ENCODE measurements at places on chromosomes 6 and 20.

GRCh38 chr6:17724341-17724740 lies 17.6 kb upstream of the NUP153 start:
- no peak for DNase-seq

- no peak for DNase-seq
These were observed 7.4 kb downstream of the LY86 start for GRCh38 chr6:6595952-6596351.

GRCh38 chr6:121430514-121431460 lies 4.7 kb upstream of the GJA1 start:
- DNase-seq, result no peak

GRCh38 chr6:129309154-129309553 lies 400.8 kb downstream of the ARHGAP18 start:
- DNase-seq, result no peak

DNA sequence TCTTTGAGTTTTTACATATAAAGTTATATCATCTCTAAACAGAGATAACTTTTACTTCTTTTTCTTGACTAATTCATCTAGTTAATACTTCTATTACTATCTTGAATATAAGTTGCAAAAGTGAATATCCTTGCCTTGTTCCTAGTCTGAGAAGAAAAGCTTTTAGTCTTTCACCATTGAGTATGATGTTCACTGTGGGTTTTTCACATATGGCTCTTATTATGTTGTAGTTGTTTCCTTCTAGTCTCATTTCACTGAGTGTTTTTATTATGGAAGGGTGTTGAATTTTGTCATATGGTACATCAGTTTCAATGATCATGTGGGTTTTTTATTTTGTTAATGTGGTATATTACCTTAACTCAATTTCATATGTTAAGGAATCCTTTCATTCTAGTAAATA lies 488.3 kb downstream of the COL12A1 start:
- DNase-seq, result no peak

DNA sequence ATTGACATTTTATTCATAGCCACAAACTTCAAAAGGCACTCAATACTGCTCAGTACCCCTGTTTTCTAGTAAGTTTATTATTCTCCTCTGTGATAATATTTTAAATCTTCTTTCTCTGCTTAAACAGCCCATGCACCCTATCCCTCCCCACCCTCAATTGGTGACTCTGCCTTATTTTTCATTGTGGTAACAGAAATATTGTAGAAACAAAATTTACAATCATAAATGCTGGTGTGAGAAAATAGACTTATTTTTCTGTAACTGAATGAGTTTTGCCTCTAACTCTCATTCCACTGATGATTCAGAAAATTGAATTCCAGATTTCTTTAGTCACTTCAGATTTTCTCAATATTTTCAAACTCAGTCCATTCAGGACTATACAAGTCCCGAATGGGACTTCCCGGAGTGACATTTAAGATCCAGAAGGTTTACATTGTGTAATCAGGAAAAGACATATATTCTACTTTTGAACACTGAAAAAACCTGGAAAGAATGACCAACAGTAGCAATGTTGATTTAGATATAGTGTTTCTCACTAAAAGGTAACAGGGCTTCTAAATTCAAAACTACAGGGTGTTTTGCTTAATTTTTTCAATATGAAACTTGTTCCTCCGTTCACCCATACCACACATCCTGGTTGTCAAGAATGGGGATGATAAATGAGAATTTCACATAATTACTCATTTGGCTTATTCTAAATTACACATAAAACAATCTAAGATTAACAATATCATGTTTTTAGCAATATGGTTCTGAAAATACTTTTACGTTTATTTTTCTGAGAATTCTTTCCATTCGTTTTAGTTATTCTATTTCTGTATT lies 34.8 kb upstream of the UST start:
- no peak for DNase-seq

GRCh38 chr20:51562332-51563173 lies 20.0 kb upstream of the NFATC2 start:
- DNase-seq, result peak; percentile 98

- DNase-seq, result no peak
These were observed 250.9 kb downstream of the HIVEP2 start for GRCh38 chr6:142694054-142694453.

- DNase-seq, result no peak
These were observed 46.6 kb downstream of the DUSP22 start for GRCh38 chr6:338815-339262.

- no peak for DNase-seq
These were observed 48.3 kb upstream of the RNF24 start for GRCh38 chr20:4063631-4064030.

DNA sequence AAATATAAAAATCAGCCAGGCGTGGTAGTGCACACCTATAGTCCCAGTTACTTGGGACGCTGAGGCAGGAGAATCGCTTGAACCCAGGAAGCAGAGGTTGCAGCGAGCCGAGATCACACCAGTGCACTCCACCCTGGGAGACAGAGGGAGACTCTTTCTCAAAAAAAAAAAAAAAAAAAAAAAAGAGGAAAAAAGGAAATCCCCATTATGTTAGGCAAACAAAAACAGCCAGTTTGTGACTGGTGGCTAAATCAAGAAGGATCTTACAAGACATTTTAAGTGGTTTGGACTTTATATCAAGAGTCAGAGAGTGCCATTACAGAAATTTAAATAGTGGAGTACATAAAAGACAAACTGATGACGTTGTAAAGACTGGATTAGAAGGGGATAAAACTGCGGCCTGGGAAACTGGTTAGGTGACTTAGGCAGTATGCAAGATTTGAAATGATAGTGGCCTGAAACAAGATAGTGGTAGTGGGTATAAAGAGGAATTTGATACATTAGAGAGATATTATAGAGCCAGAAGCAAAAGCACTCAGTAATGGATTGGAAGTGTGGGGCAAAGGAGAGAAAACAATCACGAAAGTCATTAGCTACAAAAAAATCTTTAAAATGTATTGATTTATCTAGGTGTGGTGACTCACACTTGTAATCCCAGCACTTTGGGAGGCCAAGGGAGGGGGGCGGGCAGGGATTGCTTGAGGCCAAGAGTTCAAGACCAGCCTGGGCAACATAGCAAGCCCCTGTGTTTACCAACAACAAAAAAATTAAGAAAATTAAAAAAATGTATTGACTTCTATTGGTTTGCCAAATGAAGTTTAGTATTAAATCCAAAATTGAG lies 1.7 kb upstream of the MYO6 start:
- no peak for DNase-seq

GRCh38 chr20:2849529-2849928 lies 9.0 kb downstream of the VPS16 start:
- no peak for DNase-seq

DNA sequence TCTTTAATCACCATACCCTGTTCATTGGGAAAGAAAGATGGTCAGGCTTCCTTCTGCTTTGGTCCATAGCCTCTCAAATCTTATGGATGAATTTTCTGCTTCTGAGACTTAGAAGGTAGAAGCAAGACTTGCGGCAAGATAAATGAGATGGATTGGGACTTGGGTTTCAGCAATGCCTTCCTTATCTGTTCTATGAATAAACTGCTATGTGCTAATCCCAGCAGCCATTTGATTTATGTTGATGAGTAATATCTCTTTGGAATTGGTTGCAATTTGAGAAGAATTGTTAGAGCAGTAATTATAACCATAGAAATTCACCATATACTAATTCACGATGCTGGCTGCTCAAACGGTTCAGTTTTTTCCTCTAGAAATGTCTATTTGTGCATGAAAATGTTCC lies 48.3 kb downstream of the TXLNB start:
- DNase-seq, result no peak

- no peak for DNase-seq
These were observed 182.1 kb downstream of the UTRN start for GRCh38 chr6:144467172-144467762.

DNA sequence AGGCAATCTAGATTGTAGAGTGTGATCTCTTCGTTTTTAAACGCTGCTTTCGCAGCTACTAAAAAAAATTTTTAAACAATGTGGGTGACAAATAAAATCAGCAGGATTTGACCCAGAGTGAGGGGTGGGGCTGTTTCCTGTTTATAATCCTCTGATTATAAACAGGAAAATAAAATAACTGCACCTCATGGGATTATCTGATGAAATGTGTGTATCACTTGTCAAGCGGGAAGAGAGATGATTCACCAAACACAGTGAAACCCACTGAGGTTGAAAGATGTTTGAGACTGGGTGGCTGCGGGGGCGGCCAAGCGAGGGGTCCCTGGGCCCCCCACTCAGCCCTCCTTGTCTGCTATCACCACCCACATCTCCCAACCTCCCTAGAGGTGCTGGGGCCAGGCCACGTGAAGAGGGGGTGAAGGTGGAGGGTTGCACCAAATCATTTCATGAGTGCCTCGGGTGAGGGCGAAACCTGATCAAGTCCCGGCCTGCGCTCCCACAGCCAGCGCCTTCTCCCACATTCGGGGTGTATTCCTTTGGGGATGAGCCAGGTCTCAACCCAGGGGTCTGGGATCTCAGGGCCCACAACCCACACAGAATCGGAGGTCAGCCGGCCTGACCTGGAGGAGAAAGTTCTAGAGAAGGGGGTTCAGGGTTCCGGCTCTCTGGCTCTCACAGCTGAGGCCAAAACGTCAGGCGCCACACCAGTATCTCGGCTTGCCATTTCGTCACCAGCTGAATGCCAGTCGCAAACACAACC lies 212.5 kb downstream of the BMP7 start:
- no peak for DNase-seq

- no peak for DNase-seq
These were observed 26.2 kb upstream of the CMTR1 start for GRCh38 chr6:37406726-37407341.

DNA sequence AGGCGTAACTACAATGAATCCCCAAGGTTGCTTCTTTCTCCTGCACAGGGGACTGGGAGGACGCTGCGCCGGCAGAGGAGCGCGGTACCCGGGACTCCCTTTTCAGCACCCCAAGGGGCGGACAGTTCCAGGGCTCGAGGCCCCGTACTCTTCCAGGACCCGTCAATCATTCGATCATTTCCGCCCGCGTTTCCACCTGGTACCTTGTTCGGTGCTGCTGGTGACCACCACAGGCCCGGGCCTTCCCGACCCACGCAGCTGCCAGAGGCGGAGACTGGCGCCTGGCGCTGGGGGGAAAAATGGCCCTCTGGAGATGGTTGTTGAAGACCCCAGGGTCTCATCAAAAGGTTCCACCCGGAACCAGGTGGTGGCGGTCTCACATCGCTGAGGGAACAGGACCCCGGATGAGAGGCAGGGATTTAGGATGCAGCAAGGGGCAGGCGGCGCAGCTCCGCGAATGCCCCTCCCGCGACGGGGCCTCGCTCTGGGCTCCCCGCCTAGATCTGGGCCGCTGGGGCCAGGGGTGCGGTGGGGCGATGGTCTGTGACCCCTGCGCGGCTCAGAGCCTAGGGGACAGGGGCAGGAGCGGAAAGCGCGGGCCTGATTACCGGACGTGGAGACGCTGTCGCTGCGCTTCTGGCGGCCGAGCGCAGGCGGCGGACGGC lies 744 bp downstream of the VSX1 start:
- peak; percentile 53 for DNase-seq

GRCh38 chr6:71855406-71855805 lies 30.9 kb upstream of the RIMS1 start:
- DNase-seq, result no peak

DNA sequence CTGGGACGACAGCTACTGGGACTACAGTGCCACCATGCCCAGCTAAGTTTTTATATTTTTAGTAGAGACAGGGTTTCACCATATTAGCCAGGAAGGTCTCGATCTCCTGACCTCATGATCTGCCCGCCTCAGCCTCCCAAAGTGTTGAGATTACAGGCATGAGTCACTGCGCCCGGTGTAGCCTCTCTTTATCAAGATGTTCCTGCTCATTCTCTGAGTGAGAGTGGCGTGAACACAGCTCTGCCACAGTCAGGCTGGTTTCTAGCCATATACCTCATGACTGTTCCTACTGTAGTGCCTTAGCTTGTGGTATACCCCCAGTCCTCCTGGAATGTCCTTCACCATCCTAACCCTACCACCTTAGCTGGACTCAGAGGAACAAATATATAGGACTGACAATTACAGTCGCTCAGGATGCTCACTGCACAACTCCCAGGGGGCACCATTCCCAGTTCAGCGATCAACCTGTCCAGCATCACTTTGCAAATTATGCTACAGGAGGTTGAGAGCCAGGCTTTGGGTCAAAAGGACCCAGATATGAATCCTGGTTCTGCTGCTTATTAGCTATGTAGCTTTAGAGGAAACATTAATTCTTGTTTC lies 86.3 kb downstream of the CHMP4B start:
- DNase-seq, result no peak

DNA sequence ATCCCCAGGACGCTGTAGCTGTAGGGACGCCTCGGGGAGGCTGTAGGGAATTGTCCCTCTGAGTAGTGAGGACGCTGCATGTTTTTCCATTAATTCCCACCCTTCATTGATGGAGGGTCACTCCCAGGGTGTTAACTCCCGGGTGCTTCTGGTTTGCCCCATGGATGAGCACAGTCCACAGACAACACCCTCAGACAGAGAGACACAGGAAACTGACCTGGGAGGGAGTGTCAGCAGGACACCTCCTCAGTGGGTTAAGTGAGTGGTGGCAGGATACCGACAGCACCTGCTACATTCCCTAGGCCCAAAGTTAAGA lies 53.5 kb downstream of the LINC00237 start:
- no peak for DNase-seq

DNA sequence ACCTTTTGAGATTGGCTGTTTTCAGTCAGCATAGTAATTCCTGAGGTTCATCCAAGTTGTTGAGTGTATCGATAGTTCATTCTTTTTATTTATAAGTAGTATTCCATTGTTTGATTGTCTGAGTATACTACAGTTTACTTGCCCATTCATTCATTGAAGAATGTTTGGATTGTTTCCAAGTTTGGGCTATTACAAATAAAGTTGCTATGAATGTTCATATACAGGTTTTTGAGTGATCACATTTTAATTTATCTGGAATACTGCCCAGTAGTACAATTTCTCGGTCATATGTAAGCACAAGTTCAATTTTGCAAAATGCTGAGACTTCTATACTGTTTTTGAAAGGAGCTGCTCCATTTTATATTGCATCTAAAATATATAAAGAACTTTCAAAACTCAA lies 14.2 kb upstream of the EPHA7 start:
- DNase-seq, result no peak

GRCh38 chr6:154484942-154485341 lies 25.5 kb downstream of the CNKSR3 start:
- DNase-seq, result no peak

GRCh38 chr20:23548408-23548807 lies 19.9 kb downstream of the CST9L start:
- DNase-seq, result no peak

DNA sequence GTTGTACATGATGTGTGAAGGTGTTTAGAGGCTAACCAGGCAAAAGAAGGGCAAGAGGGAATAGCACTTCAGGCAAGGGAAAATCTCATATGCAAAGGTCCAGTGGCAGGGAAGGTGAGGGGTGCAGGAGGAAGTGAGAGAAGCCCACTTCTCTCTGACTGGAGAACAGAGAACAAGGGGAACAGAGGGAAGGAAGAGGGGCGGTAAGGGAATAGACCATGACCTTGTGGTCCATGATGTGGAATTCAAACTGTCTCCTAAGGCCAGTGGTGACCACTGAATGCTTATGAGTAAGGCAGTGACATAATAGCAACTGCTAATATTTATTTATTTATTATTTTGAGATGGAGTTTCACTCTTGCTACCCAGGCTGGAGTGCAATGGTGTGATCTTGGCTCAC lies 20.6 kb upstream of the SLC9A8 start:
- DNase-seq, result no peak

Measured in right hindlimb (tissue), 1 donor.